SK-N-MC (cell line): ENCODE measurements at places on chromosomes 3 and 15.

GRCh38 chr15:48896869-48897814 lies 19.2 kb downstream of the EID1 start:
- DNase-seq, result no peak

- DNase-seq, result peak; percentile 5
Measured at GRCh38 chr15:45157974-45158373, 28.2 kb downstream of the DUOX1 start.

DNA sequence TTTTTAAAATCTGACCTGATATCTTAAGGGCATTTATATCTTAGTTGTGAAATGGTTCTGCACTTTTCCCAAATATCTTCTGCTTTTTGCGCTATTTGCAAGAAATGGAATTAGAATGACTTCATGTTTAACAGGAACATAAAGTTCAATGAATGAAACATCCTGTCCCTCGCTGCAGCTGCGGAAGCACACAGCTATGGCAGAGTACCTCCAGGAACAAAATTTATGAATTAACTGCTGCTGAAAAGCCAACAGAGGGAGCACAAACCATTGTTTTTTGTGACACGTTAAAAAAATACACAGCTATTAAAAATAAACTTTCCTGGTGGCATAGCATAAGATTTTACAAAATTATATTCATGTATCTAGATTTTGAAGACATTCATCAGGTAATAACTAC lies 404.4 kb upstream of the MDFIC2 start:
- DNase-seq, result peak; percentile 10

DNA sequence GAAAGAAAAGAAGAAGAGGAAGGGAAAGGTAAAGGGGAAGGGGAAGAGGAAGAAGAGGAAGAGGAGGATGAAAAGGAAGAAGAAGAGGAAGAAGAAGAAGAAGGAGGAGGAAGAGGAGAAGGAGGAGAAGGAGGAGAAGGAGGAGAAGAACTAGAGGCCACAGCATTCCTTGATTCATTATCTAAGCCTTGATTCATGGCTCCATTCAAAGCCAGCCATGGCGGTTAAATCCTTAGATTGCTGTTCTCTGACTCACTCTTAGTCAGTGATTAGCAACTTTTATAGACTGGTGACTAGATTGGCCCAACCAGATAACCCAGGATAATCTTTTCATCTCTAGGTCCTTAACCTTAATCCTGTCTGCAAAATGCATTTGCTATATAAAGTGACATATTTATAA lies 47.6 kb downstream of the OSTN start:
- no peak for DNase-seq

DNA sequence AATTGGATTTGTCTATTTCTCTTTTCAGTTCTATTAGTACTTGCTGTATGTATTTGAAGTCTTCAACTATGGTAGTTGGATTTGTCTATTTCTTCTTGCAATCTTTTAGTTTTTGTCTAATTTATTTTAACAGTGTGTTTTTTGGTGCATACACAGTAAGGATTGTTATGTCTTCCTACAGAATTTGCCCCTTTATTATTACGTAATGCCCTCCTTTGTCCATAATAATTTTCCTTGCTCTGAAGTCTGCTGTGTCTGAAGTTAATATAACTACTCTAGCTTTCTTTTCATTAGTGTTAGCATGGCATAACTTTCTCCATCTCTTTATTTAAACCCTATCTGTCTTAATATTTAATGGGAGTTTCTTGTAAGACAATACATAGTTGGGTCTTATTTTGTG lies 105.1 kb upstream of the STT3B start:
- DNase-seq, result no peak

GRCh38 chr3:176785171-176785570 lies 412.1 kb downstream of the TBL1XR1 start:
- DNase-seq, result no peak

GRCh38 chr3:192731233-192731632 lies 3.9 kb upstream of the FGF12 start:
- DNase-seq, result no peak

GRCh38 chr3:119541547-119541946 lies 17.9 kb downstream of the CD80 start:
- DNase-seq, result no peak

DNA sequence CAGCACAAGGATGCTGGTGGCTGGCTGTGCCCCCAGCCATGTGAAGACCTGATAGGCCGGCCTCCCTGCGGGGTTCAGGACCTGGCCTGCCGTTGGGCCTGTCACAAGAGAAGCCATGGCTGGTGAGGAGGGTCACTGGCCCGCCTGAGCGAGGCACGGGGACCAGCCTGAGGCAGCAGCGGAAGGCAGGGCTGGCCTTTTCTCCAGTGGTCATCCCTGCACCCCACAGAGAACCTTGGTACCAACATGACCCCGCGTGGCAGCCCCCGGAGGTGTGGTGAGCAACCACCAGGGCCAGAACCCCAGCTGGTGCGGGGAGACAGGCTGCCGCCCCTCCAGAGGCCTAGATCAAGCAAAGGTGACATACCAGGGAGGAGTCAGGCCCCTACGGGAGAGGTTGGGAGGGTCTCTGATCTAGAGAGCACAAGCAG lies 134.1 kb upstream of the MEF2A start:
- no peak for DNase-seq

DNA sequence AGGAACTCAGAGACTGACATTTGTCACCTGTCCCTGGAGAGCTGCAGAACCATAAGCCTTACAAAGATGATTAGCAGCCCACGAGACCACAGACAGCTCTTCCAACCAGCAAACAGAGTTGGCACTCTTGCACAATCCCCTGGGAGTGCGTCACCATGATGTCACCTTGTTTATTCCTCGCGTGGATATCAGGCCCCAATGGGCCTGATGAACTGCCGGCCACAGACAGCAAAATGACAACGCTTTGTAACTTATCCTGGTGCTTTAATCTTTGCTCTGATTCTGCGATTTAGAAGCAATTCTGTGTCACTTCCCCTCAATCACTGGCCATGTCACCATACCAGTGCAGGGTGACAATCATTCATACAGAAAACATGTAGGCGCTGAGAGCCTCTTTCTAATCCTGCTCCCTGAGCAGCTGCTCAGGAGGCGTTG lies 89.2 kb downstream of the TAMM41 start:
- no peak for DNase-seq

GRCh38 chr3:43030162-43030935 lies 51.2 kb downstream of the GASK1A start:
- no peak for DNase-seq

DNA sequence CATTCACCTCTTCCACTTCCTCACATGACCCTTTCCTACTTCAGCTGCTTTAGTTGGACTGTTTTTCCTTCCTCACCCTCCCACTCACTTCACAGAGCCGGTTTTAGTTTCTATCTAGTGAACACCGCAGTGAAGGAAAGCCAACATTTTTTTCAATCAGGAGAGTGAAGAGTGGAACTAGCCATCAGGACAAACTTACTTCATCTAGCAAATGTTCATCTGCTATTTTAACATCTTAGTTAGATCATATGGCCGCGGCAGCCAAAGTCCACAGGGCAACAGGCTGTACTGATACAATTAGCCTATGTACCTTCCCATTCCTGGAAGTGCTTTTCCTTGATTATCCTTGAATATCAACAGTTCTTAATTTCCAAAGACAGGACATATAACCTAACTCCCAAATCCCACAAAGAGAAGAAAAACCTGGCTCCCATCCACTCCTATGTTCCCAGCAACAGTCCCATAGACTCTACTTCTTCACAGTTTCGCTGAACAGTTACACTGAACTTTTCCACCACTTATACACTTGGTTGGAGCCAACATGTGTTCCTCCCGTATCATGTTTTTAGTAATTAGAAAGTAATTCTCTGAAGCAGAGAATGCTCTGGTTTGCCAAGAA lies 456.2 kb upstream of the THBS1 start:
- no peak for DNase-seq

DNA sequence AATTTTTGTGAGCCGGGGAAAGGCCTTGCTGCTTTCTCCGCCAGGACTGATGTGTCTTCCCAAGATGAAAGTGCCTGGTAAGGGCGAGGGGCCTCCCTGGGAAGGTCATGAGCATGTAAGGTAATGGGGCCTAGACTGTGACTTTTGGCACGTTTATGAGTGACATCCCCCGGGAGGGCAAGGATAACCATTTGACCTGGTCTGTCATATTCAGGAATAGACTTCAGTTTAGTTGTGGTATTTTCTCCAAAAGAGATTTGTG lies 631 bp upstream of the CNBP start:
- no peak for DNase-seq

DNA sequence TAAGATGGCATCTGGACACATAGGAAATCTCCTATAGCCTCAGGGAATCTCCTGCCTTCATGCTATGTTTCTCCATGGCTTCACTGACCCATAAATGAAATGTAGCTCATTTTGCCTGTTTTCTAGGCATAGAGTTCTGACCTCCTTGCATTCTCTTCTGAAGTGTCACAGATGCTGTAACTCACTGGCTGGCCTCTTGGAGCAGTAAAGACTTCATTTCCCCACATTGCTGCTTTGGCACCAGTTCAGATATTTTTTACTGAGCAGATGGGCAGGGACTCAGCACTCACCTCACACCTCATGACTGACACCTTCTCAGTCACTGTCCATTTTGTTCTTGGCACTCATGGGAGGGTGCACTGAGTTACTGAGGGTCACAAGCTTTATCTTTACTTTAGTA lies 286.7 kb upstream of the TGFBR2 start:
- no peak for DNase-seq

DNA sequence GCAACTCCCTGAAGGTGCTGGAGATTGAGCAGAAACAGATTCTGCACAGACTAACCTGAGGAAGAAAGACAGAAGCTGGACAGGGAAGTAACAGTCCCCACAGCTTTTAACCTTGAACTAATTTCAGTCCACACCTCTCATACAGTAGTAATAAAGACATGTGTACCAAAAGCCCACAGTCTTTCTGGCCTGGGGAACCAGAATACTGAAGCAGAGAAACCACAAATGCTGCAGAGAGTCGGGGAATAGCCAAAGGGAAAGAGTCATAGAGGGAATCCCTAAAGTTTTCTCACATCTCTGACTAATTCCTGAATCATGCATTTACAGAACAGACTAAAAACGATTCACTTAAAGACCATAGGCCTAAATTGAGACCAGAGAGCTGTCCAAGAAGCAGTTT lies 503.4 kb upstream of the NECTIN3 start:
- DNase-seq, result no peak

DNA sequence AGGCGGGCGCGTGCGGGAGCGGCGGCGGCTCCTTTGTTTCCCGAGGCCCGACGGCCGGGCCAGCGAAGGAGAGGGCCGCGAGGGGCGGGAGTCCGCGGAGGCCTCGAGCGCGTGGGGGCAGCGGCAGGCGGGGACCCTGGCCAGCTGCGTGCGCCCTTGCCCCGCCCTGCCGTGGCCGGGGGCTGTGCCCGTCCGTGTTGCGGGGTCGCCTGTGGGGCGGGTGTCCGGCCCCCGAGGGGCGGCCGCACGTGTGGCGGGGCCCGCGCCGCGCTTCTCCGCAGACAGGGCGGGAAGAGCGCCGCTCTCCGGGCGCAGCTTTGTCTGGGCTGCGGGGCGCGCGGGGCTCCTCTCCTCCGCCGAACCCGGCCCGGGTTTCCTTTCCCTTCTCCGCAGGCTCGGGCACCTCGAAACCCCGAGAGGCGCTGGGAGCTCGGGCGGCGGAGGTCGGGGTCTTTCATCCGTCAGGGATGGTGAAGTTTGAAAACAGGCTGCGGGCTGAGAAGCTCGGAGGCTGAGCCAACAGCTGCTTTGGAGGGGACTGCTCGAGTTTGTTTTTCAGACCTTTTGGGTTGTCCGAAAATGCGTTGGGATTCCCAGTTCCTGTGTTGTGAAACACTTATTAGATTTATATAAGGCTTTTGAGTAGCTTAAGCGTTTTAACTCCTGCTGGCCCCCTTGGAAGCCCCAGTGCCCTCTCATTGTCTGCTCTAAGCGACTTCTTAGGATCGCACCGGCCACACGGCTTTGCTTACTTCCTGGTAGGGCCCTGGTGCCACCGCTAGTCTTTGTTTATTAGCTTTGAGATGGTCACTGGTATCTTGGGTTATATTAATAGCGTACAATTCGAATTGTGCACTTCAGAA lies 817 bp downstream of the USP3 start:
- DNase-seq, result no peak

- DNase-seq, result no peak
Measured at GRCh38 chr15:85743392-85744055, 51.2 kb downstream of the KLHL25 start.

- no peak for DNase-seq
Measured at GRCh38 chr3:161069511-161070251, 35.5 kb downstream of the B3GALNT1 start.

DNA sequence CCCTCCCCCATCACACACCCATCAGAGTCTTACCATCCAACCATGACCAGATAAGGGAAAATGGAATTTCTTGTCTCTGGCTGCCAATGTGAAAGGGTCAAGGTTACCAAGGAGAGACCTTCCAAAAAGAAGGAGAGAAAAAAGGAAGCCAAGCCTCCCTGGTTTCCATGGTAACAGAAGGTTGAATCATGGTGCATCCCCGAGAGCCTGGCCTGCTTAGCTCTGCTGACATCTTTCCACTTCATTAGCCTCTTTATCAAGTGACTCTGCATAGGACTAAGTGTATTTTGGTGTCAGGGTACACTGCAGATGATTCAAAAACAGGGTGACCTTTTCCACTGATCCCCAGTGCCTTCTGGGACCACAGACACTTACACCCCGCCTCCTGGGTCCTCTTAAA lies 225.7 kb upstream of the PPP2R3A start:
- no peak for DNase-seq

- no peak for DNase-seq
Measured at GRCh38 chr15:99442252-99442897, 123.4 kb upstream of the MEF2A start.

GRCh38 chr15:26443321-26443720 lies 329.5 kb downstream of the GABRB3 start:
- no peak for DNase-seq

DNA sequence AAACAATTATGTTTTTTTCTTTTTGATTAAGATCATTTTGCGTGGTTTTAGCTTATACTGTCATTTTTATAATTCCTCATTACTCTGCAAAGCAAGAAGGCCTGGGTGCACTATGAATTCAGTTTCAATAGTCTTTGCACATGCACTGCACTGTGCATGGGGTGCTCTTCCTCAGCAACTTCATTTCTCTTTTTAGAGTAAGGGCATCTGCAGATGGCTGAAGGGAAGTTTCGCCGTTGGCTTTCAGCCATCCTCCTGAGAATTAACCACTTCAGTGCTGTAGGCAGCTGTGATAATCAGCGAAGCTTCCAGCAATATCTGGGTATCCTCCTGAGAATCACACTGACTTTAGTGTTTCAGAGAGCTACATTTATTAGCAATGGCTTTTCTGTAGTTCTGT lies 284.8 kb downstream of the GBE1 start:
- no peak for DNase-seq
